ENCODE measurements at places on chromosomes 4 and X.

DNA sequence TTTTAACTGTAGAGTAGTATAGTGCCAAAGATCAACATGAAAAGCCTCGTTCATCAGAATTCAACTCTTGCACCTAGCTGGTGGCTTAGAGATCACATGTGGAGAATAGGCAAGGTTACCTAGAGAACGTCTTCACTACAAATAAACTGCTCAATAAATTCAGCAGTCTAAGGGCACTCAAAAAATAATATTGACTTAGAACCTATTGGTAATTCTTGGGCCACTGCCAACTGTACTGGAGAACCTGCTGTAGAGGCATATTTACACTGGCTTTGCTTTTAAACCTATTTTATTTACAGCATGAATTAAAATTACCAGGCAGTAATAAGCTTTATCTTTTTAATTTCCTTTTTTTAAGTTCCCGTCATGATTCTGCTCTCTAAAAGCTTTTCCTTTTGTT is 343.7 kb downstream of the PDHA2 start:
- no peak for DNase-seq

- no peak for DNase-seq
These were observed 30.9 kb downstream of the AR start for GRCh38 chrX:67574696-67575095.

DNA sequence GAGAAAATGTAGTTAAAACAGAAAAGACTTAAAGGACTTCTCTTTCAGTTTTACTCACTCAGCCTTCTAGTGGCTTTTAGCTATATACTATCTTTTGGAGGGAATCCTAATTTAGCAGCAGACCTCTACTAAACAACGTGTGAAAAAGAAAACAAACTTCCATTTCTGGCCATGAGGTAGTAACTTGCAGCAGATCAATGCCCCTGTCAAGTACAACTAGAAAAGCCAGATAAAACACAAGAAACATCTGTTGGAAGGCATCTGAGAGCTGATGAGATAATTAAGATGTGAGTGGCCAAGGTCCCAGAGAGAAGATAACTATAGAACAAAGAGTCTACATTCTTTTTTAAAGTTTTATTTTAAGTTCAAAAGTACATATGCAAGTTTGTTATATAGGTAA is 101.7 kb downstream of the CORIN start:
- DNase-seq, result no peak

DNA sequence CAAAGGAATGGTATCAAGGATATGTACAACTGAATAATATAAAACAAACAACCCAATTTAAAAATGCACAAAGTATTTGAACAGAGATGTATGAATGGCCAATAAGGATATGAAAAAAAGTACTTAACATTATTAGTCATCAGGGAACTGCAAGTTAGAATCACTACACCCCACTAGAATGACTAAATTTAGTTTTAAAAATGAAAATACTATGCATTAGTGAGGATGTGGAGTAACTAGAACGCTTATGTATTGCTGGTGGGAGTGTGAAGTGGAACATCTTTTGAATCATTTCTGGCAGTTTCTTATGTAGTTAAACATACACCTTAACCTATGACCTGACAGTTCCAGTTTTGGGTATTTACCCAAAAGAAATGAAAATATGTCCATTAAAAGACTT is 13.0 kb upstream of the SLC16A2 start:
- DNase-seq, result no peak

- DNase-seq, result no peak
These were observed 81.6 kb downstream of the ZFX start for GRCh38 chrX:24231131-24231540.
